ENCODE measurements at places on chromosomes 2 and 18. TPM values are rescaled to one million over a fixed set of nuclear protein-coding genes. Genes with fewer than 3 reads are reported as not detected.

The RPRM gene
- total RNA-seq, result not detected

The EFEMP1 gene
- total RNA-seq, result 1.9 TPM

The HOXD3 gene
- 0.12 TPM for total RNA-seq

The RGPD3 gene
- 0.45 TPM for total RNA-seq

The DNAH7 gene
- 0.42 TPM for total RNA-seq

GRCh38 chr2:37357530-37357929, 13.1 kb downstream of the QPCT start:
- no peak overlapping the region for H3K4me3 ChIP-seq
- peaks cover 10% of the 10 kb centered on the region for H3K4me1 ChIP-seq
- H3K27me3 ChIP-seq, result no peaks in the 10 kb centered on the region

The MPP4 gene
- 0.27 TPM for total RNA-seq

- no peak overlapping the region for H3K27ac ChIP-seq
- H3K27me3 ChIP-seq, result no peaks in the 10 kb centered on the region
- no peaks in the 10 kb centered on the region for H3K4me1 ChIP-seq
- H3K36me3 ChIP-seq, result no peaks in the 10 kb centered on the region
- no peak overlapping the region for H3K4me3 ChIP-seq
Observed at GRCh38 chr18:24002479-24002878, 12.1 kb upstream of the TTC39C start.

The PLEK gene
- not detected for total RNA-seq

- H3K4me1 ChIP-seq, result no peaks in the 10 kb centered on the region
- no peak for DNase-seq
- H3K36me3 ChIP-seq, result no peaks in the 10 kb centered on the region
Observed at GRCh38 chr2:635687-636621, 41.3 kb downstream of the TMEM18 start.

The MROH2A gene
- 0.12 TPM for total RNA-seq

DNA sequence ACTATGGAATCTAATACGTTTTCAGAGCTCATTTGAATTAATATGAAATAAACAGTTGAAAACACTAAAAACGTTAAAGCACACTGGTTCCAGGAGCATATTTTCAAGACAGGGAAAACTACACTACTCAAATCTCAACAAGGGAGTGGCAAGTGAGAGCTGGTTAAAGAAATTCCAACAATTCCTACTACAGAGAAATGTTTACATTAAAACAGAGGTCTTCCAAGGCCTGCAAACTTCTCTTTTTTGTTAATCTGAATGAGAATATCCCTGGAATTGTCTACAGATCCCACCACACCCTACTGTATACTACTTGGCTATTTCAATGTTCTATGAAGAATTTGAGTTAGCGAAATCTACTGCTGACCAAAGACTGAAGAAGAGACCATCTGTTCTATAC, 231.5 kb downstream of the ZEB2 start:
- H3K4me1 ChIP-seq, result no peaks in the 10 kb centered on the region
- H3K4me3 ChIP-seq, result no peak overlapping the region
- H3K27ac ChIP-seq, result no peak overlapping the region
- no peaks in the 10 kb centered on the region for H3K36me3 ChIP-seq

DNA sequence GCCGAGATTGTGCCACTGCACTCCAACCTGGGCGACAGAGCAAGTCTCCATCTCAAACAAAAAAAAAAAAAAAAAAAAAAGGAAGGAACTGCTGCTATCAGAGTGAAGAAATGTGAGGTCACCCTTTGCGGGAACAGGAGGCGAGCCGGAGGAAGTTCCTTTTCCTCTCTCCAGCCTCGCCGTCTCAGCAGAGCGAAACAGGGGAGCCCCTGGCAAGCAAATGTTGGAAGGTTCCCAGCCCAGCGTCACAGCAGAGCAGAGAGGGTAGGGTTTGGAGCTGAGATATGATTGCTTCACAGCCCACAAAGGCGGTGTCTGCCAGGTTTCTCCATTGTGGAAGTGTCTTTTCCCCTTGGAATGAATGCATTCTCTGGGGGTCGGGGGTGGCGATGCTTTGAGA, 28.5 kb downstream of the SLC20A1 start:
- no peak overlapping the region for H3K4me3 ChIP-seq
- no peaks in the 10 kb centered on the region for H3K36me3 ChIP-seq
- no peak overlapping the region for H3K27ac ChIP-seq

- H3K27me3 ChIP-seq, result no peaks in the 10 kb centered on the region
- H3K36me3 ChIP-seq, result no peaks in the 10 kb centered on the region
- H3K27ac ChIP-seq, result no peak overlapping the region
- DNase-seq, result peak; percentile 76
- H3K4me1 ChIP-seq, result no peaks in the 10 kb centered on the region
Observed at GRCh38 chr2:103161456-103162289, 399.8 kb downstream of the TMEM182 start.

DNA sequence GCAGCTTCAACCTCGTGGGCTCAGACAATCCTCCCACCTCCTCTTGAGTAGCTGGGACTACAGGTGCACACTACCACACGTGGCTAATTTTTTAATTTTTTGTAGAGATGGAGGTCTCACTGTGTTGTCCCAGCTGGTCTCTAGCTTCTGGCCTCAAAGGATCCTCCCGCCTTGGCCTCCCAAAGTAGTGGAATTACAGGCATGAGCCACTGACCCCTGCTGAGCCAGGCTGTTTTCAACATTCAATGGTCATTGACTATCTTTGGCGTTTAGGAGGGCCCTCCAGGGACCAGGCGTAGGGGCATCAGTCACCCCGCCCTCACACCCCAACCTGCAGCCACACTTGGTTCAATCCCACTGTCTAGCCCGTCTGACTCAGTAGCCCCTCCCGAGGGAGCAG, 5.2 kb downstream of the MZT2B start:
- no peak overlapping the region for H3K27ac ChIP-seq
- DNase-seq, result no peak
- H3K4me3 ChIP-seq, result no peak overlapping the region
- no peaks in the 10 kb centered on the region for H3K27me3 ChIP-seq
- H3K36me3 ChIP-seq, result no peaks in the 10 kb centered on the region

The CAPN14 gene
- 0.21 TPM for total RNA-seq

The SPDYA gene
- total RNA-seq, result 1.4 TPM

DNA sequence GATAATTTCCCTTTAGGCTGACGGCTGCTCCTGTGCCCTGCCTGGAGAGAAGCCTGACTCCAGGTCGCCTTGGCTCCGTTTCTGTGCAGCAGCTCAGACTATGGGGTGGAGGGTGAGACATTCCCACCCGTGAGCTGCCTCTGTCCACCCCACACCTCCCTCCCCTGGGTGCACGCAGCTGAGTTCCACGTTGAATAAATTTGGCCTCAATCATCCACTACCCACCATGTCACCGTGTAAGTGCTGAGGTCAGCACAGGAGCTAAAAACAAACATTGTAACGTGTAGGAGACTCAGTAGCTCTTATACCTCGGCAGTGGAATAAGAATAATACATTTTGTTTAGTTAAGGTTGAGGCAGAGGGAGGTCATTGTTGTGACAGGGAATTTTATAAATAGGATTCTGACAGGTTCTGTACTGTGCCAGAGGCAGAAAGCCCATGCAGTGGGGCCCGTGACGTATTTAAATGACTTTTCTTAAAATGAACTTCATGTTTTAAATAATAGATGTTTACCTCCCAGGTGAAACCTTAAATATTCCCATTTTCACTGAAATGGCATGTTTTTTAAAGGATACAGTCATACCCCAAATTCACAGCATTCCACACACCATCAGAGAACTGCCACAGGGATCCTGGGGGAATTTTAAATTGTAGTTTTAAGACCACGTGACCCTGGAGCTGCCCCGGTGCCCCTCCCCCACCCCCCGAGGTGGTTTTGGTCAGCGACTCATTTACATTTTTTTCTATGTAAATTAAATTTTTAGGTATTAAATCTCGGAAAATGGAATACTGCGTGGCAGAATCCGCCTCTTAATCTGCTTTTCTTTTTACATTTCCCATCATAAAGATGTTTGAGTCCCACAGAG, 50.2 kb downstream of the NFATC1 start:
- H3K27ac ChIP-seq, result peak overlapping the region; percentile 22
- H3K4me3 ChIP-seq, result no peak overlapping the region
- no peak for DNase-seq
